ENCODE measurements at places on chromosomes 12 and 14. TPM values are rescaled to one million over a fixed set of nuclear protein-coding genes. Genes with fewer than 3 reads are reported as not detected.

GRCh38 chr12:21292111-21292510 is 42.6 kb downstream of the SLCO1A2 start:
- DNase-seq, result no peak

GZMH gene
- 0.70 TPM for total RNA-seq

DNA sequence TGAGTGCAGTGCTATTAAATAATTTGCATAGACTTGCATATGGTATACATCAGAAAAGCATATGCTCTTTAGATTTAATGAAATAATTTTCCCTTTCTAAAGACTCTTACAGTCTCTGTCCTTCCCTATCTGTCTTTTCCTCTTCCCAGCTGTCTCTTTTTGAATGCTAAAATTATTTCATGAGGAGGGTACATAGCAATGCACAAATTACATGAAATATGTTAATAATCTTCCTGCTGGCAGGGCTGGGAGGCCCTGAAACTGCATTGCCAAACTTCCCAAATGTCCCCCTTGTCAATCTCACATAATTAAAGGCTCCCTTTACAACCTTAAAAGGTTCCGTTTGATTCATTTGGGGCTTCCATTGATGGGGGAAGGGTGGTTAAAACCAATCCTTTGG is 22.2 kb downstream of the LLPH start:
- DNase-seq, result no peak

LRTM2 gene
- total RNA-seq, result not detected

VRTN gene
- not detected for total RNA-seq

GRCh38 chr12:66331814-66332213 is 29.5 kb downstream of the HELB start:
- DNase-seq, result no peak

NRL gene
- 2.1 TPM for total RNA-seq

All from naive thymus-derived CD4-positive, alpha-beta T cell (primary cell).